Memory B cell (primary cell): ENCODE measurements at places on chromosomes 12 and 14.

- no peak for DNase-seq
Observed at GRCh38 chr14:105467249-105467941, 7.2 kb upstream of the CRIP2 start.

DNA sequence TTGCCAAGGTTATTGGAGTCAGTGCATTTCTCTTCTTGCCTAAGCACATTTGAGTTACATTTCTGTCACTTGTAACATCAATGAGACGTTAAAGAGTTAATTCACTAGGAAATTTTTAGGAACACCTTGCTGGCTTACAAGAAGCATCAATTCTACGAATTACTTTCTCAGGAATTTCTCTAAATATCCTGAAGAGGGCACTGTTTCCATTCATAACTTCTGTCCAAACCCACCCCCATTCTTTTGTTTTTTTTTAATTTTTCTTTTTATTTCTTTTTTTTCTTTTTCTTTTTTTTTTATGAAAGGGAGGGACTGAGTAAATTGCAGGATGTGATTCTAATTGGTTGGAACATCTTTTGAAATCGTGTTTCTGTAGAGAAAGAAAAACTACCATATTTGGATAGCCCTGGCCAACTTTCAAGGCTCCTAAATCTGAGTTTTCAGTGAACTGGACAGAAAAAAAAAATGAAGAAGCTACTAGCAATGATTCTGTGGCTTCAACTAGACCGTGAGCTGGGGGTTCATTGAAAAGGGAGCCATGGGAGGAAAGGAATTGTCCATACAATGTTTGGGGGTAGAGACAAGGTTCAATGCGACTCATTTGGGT is 285.3 kb downstream of the DAD1 start:
- no peak for DNase-seq

DNA sequence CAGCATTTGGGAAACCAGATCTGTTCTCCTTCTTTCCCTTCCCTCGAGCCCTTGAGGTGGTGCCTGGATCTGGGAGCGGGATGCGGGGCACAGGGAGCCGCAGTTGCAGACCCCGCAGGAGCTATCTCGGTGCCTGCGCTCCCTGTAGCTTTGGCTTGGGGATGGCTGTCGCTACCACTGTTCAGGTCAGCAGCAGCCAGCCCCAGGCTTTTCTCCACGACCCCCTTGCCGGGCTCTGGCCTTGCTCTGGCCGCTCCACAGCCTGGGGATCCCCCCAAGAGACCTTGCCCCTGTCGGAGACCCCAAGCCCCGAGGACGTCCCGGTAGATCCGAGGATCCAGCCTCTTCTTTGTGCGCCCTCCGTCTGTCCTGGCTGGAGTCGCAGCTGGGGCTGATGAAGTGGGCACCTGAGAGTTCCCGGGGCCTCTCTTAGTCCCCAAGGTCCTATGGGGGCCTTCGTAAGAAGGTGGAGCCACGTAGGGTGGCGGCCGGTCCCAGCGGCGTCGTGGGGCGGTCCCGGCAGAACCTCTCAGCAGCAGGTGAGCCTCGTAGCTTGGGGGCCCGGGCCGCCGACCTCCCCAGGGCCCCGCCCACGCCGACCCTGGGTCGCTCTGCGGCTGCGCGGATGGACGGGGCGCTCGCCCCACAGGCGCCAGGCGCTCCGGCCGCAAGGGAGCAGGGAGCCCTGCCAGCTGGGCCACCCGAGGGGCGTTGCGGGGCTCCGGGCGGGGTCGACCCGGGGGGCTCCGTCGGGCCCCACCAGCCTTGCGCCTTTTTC is 1.3 kb downstream of the DDN start:
- DNase-seq = peak; percentile 52

GRCh38 chr12:53594897-53595615 is 31.1 kb downstream of the ATF7 start:
- no peak for DNase-seq

DNA sequence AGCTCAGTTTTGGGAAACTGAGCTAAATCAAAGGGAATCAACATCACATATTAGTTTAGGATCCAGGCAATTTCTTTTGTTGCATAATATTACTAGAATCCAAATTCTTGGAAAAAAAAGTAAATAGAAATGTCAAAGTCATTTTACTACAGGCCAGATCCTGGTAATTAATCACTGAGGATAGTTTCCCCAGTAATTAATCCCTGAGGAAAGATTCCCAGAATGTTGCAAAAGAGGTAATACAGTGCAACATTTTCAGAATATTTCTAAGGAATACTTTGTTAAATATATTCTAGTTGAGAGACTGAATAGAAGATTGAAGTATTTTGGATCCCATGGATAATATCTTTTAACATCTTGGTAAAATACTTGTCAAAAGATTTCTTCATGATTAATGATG is 207.0 kb upstream of the GARIN2 start:
- DNase-seq = no peak

- DNase-seq = peak; percentile 79
Observed at GRCh38 chr14:101876555-101876938, 87.8 kb upstream of the DYNC1H1 start.

- no peak for DNase-seq
Observed at GRCh38 chr12:2190085-2190484, 137.3 kb downstream of the CACNA1C start.

- DNase-seq = no peak
Observed at GRCh38 chr14:57287745-57288144, 19.0 kb downstream of the AP5M1 start.

DNA sequence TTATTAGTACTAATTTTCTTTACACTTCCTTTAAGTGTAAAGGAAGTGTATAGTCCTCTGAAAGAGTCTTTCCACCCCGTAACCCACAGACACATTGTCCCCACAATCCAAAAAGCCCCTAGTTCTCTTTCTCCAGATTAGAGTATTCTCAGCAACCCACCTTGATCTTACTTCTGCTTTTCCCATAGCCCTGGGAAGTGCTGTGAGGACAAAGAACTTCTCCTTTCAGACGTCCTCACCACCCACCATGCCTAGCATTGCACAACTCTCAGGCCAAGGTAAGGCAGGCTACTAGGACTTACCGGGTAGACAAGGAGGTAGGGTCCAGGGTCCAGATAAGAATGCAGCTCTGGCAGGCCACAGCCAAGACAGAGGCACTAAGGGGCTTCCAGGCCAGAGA is 7.4 kb downstream of the AAAS start:
- no peak for DNase-seq

DNA sequence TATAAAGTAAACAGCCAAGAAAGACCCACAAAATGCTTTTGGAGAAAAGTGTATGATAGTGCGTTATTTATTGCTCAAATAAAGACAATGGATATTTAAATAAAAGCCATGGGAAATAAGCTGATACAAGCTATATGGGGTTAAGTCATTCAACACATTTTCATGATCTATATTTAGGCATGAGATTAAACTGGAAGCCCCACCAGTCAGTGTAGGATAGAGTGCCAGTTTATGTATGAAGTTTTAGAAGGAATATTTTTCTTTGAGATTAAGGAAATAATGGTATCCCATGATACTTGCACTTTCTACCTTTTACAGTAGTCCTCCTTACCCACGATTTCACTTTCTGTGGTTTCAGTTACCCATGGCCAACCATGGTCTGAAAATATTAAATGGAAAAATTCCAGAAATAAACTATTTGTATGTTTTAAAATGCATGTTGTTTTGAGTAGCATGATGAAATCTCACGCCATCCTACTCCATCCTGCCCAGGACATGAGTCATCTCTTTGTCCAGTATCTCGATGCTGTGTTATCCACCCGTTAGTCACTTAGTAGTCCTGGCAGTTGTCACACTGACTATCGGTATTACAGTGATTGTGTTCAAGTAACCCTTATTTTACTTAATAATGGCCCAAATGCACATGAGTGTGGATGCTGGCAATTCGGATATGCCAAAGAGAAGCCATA is 22.3 kb downstream of the SYT1 start:
- DNase-seq = no peak

GRCh38 chr12:22046968-22047390 is 961 bp downstream of the CMAS start:
- no peak for DNase-seq

GRCh38 chr12:7096979-7097378 is 4.7 kb upstream of the C1R start:
- no peak for DNase-seq

DNA sequence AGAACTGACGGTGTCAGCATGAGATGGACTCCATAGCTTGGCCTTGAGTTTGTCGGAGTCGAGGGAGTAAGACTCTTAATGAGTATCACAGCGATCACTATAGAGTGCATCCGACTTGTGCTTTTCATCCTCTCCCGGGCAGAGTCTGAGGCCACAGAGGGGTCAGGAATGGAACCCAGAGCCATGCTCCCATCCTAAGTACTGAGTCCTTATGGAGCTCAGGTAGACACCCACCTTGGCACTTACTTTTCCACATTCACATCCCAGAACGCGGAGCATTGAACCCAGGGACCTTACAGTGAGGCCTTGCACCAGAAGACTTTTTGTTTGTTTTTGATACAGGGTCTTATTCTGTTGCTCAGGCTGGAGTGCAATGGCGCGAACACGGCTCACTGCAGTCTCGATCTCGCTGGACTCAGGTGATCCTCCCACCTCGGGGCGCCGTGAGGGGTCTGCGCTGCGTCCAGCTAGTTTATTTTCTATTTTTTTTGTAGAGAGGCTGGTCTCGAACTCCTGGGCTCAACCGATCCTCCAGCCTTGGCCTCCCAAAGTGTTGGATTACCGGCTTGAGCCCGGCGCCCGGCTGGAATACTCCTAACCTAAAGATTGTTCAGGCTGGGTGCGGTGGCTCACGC is 719 bp upstream of the SRSF9 start:
- DNase-seq = no peak

DNA sequence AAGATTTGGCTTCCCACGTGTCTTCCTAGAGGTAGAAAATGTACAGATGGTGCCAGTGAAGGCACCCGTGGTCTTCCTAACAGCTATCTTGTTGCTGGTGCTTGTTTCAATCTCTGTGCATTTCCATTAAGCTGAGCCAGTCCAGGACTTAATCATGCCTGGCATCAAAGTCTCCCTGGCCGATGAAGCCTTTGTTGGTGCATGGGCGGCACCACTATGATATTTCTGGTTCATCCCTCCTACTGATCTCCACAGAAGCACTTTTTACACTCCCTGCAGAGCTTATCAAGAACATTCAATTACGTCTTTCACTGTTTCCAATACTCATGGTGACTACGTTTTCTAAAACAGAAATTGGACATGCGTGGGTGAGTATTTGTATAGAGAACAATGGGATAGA is 128.4 kb downstream of the TTC8 start:
- no peak for DNase-seq

- DNase-seq = no peak
Observed at GRCh38 chr12:133172491-133172890, 8.8 kb upstream of the ZNF268 start.

DNA sequence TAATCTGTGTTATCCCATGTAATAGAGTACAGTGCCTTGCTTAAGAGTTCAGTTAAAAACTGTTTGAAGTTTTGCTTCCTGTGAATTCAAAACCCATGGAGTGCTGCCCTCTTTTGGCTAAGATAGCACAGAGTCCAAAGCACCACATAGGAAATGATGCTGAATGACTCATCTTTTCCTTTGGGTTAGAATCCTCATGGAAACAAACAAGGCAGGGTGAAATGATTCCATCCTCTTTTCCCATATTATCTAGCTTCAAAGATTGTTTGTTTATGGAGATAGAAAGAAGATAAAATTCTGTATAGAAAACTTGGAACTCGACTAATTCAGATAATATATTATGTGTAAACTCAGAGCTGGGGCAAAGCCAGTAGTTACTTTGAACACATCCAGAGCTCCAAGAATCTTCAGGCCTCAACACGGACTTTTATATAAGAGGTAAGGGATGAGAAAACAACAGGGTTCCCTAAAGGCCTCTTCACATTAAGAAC is 87.4 kb downstream of the OTOGL start:
- no peak for DNase-seq

DNA sequence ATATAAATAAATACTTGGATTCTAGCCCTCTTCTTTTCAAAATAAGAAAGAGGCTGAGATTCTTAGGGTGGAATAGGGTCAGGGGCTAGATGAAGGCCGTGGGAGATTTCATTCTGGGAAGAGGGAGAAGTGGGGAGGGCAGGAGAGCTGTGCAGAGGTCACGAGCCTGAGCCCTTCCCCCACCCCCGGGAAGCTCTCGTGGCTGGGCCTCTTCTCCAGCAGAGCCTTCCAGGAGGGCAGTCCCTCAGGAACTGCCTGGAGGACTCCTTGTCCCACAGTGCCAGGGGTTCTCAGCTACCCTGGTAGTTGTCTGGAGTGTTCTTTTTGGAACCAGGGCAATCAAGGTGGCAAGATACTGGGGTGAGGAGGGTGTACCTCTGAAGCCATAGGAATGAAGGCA is 94.0 kb downstream of the ESR2 start:
- no peak for DNase-seq

DNA sequence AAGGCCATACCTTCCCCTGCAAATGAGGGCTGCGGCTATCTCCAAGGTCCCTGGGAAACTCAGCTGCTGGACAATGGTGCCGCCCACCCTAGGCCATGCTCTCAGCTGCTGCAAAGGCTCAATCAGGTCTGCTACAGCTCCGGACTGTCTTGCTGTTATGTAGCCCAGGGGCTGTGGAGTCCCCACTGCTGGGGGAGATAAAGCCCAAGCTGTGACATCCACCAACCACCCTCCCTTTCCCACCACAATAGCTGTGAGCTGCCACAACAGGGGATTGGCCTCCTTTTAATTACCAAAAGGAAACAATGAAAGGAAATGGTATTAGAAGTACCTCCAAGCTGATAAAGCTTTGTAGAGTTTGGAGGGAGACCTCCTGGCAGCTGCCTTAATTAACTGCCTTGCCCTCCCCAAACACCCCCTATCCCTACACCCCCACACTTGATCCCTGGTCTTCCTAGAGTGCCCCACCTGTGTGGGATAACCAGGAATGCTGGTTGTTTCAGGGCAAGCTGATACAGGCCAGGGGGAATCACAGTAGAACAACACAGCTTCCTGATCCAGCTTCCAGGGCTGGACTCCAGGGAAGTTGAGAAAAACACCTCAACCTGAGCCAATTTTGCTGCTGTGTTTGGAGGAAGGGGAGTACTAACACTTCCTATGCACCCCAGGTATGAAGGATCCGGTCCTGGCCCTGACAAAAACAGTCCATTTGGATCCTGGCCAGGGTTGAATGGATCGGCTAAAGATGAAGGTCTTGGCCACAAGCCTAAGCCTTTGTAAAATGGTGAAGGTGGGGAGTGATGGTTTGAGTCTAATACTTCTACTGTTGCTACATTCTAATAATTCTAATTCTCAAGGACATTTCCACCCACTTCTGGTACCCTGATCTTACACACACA is at the start of gene VWF:
TSS of gene VWF (minus strand) at position 260 of the 899 bp plus-strand sequence. CDS start 1,474 bp downstream, outside the sequence.
- DNase-seq = no peak

DNA sequence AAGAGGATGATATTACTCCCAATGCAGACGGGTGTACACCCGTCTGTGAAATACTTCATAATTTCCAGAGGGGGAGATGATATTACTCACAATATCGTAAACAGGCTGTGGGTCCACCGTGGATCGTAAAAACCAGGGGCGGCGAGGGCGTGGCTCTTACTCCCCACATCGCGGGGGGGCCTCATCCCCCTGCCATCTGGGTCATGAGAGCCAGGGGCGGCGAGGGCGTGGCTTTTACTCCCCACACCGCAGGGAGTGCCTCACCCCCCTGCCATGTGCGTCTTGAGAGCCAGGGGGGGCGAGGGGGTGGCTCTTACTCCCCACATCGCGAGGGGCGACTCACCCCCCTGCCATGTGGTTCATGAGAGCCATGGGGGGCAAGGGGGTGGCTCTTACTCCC is 86.2 kb upstream of the GNG2 start:
- no peak for DNase-seq
